Ascending aorta (tissue), 2 donors: ENCODE measurements at places on chromosomes 1 and 21. TPM values are rescaled to one million over a fixed set of nuclear protein-coding genes. Genes with fewer than 3 reads are reported as not detected.

DEPDC1 gene
- not detected for total RNA-seq

CCDC24 gene
- 4.8 TPM for total RNA-seq

IL6R gene
- 6.7 TPM for total RNA-seq

AK5 gene
- total RNA-seq, result not detected

KCNQ4 gene
- 14.5 TPM for total RNA-seq

TSPEAR gene
- not detected for total RNA-seq

DNA sequence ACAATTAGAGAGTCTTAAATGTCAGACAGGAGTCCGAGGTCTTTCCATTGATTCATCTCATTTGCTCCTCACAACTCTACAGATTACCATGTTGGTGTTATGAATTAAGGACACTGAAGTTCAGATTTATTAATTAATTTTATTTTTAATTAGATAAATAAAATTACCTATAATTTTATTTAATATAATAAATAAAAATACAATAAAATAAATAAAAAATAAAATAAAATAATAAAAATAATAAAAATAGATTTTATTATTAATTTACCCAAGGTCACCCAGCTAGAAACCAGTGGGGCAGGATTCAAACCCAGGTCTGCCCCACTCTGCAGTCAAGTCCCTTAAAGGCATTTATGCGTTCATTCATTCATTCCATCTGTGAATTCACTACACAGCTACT is 72.2 kb downstream of the VWA5B1 start:
- no peak for DNase-seq

- DNase-seq, result peak; percentile 7
Measured at GRCh38 chr21:46124926-46125845, 27.3 kb downstream of the COL6A2 start.

DNA sequence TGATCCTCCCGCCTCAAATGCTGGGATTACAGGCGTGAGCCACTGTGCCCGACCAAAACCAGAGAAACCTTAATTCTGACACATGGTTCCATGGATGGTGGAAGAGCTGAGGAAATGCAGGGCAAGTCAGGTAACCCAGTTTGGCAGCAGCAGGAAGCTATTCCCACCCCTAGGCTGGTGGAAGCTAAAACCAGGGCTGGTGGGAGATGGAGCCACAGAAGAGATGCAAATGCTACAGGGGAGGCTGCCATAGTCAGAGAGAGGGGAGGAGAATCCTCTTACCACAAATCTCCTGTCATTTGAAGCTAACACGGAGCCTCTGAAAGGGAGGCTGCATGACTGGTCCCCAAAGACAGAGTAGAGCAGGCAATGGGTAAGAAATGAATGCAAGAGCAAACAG is 4.1 kb upstream of the CDC42BPA start:
- DNase-seq, result no peak

- no peak for DNase-seq
Measured at GRCh38 chr1:51926171-51926812, 47.8 kb upstream of the NRDC start.

- DNase-seq, result no peak
Measured at GRCh38 chr1:241518476-241519307, 863 bp downstream of the FH start.

- DNase-seq, result no peak
Measured at GRCh38 chr1:5585256-5585655, 407.0 kb downstream of the NPHP4 start.

DNA sequence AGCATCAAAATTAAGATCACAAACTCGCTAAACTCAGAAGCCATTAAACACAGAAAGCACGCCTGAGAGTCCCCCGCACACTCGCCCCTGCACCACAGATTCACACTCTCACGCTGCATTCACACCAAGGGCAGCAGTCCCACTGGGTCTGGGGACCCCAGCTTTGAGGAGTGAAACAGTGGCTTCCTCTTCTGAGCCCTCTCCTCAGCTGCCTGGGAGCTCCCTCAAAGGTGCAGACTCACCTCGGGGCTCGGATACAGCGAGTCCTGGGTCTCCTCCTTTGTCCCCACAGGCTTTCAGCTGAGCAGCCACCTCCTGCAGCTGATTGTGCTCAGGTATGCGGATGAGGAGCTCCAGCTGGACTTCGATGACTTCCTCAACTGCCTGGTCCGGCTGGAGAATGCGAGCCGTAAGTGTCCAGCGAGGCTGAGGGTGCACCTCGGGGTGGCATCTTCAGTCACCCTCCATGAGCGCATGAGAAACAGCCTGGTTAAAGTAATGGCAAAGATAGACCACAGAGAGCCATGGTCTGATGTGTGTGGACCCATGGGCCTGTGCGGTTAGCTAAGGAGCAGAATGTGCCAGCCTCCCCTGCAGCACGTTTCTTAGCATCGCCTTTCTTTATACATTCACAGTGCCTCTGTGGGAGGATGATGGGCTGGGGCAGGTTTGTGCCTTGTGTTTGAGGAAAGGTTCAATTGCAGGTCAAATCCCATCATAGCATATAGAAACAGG is 47.9 kb downstream of the CAPN9 start:
- no peak for DNase-seq

DNA sequence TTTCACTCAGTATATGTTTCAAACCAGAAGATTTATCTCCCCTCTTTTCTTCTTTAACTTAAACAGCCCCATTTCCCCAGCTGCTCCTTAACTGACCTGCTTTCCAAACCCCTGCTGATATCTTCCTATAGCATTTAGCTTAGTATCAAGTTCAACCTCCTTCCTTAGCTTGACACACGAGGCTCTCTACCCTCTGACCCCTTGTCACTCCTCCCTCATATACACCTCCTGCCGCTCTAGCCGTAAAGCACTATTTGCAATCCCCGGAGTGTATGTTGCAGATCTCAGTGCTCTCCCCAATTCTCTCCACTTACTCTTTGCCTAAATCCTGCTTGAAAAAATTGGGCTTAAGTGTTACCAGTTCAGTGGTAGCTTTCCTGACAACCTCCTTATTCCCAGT is 13.7 kb upstream of the AKR1A1 start:
- DNase-seq, result no peak

DNA sequence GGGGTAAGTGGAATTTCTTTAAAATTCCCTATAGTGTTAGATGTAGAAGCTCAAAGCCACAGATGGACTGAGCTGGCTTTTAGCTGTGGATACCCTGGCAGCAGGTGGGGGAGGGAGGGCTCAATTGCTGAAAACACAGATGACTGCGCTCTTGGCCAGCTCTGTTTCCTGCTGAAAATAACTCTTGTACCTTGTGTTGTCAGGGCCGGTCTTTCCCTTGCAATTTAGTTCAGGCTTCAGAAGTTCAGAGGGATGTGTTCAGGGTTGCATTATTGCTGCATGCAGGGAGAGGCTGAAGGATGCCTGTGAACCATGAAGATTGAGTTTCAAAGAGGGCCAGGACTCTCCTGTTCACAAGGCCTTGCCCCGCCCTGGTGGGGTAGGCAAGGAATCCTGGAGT is 58.1 kb upstream of the GCLM start:
- DNase-seq, result no peak

DNA sequence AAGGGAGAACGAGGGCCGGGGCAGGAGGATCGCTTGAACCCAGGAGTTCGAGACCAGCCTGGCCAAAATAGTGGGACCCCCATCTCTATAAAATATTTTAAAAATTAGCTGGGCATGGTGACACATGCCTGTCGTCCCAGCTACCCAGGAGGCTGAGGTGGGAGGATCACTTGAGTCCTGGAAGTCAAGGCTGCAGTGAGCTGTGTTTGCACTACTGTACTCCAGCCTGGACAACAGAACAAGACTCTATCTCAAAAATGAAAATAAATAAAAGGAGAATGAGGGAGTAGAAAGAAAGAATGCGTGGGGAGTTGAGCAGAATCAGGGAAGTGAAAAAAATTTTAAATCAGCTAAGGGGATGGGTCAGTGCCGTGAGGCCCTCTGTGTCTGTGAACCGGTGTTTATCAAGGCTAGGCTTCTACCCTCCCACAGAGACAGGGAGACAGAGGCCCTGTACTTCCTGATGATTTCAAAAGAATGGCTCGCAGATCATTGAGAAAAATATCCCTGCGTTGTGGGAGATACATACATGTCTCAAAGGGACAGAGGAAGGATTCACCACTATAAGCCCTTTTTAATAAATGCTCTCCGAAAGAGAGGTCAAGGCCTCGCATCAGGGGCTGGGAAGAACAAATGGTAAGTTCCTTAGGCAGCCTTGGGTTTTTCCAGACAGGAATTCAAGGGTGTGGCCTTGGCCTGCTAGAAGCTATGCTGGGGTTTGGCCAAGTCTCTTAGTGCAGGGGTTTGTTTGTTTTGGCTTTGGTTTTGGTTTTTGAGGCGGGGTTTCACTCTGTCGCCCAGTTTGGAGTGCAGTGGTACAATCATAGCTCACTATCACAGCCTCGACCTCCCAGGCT is 20.7 kb downstream of the IL10RB start:
- no peak for DNase-seq

- DNase-seq, result no peak
Measured at GRCh38 chr21:27379354-27379753, 412.5 kb upstream of the ADAMTS5 start.

DNA sequence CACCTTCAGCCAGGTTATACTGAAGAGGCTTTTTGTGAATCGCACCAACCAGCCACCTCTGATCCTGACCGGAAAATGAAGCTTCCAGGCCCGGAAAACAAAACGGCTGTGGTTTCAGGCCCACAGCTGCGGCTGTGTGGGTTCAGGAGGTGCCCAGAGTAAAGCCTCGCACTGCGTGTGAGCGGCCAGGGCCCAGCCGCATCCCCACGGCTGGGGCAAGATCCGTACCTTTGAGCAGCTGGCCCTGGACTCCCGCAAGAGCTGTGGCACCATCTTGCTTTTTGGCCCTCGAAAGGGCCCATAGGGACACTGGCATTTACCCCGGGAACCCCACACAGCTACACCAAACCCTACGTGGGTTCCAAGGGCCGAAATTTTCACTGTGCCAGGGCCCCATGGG is 63.0 kb downstream of the GLUL start:
- no peak for DNase-seq

- no peak for DNase-seq
Measured at GRCh38 chr1:2203671-2204414, 9.3 kb upstream of the FAAP20 start.

DNA sequence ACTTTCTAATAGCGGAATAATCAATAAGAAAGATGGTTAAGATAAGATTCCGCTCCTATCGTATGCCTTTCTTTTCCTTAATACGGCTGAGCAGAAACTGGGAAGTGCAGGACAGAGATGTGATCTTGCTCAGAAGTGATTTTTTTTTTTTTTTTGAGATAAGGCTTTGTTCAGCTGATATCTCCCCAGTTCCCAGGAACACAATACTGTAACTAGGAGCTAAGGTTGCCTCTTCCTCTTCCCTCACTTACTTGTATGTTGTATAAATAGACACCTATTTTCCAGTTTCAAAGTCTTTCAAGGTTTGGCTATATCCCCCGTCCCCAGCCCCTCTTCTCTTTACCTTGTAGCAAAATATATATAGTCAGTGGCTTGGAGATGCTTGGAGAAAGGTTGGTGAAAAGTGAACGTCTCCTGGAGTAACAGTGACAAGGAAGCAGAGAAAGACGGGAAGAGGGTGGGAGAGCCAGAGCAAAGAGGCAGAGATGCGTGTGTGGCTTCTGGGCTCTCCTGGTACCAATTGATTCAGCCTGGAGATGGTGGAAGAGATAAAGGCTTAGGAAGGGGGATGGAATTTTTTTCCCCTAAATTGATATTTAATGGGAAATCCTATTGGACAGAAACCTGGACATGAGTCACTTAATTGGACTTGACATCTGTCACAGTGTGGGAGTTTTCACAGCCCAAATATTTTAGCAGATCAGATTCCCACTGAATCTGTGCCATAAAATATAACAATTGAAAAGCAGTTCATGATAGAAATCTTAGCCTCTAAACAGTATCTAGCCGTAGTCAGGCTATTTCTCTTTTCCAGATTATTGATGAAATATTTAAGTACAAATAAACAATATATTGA is at the start of gene NHLH2:
Gene NHLH2, minus strand, starts transcription at position 522 of the 856 bp plus-strand sequence. CDS start 2,754 bp downstream, outside the sequence.
- no peak for DNase-seq

GRCh38 chr1:238052496-238053266 is 162.0 kb upstream of the ZP4 start:
- DNase-seq, result no peak

DNA sequence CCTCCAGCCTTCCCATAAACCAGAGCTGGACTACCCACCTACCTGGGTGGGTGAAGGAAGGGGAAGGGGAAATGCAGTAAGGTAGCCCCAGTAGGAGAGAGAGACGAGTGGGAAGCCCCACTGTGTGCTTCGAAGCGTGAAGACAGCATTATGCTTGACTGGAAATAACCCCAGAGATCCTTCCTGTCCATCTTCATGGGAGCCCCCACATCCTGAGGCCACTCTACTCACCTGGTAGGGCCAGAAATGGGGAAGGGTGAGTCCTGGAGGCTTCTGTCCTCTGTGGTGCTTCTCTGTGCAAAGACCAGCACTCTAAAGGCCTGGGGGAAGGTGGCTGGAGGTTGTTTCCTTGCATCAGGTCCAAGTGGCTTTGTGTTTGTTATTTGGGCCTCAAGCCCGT is 10.0 kb upstream of the RASSF5 start:
- no peak for DNase-seq

DNA sequence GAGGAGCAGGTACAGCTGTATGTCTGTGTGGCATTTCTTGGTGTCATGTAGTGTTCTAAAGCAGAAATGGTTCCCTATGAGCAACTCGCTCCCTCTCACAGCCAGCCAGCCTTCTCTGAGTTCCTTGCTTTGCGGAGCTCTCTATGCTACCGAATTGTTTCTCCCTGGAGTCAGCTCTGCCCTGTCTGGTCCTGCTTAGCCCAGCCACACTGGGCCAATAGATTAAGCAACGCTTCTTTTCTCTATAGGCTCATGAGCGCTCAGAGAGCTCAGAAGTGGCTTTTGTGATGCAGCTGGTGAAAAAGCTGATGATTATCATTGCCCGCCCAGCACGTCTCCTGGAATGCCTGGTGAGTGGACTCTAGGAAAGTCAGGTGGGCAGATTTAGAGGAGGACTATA is 113.1 kb downstream of the PIK3R3 start:
- no peak for DNase-seq

DNA sequence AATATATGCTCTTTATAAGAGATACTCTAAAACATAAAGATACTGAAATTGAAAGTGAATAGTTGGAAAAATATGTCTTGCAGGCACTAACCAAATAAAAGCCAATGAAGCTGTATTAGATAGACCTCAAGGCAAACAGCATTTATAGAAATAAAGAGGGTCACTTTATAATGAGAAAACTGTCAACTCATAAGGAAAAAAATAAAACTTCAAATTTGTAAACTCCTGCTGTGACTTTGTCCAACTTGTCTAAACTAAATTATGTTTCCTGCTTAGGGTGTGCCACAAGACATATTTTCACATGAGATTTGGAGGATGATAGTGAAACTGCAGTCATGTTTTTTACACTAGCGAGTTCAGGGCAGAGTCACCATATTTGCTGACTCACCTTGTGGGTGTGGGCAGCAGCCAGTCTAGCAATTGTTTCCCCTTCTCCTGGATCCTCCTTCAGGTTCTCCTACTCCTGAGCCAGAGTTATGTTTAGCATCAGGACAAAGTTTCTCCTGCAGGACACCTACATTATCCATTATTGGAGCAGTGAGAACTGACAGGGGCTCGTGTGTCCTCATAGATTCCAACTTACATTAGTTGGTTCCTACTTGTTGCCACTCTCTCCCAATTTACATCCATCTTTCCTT is 43.8 kb downstream of the CD53 start:
- DNase-seq, result no peak
